Activated naive CD4-positive, alpha-beta T cell treated with anti-CD3 and anti-CD28 coated beads for 36 hours (primary cell): ENCODE measurements at places on chromosomes 6 and 20.

DNA sequence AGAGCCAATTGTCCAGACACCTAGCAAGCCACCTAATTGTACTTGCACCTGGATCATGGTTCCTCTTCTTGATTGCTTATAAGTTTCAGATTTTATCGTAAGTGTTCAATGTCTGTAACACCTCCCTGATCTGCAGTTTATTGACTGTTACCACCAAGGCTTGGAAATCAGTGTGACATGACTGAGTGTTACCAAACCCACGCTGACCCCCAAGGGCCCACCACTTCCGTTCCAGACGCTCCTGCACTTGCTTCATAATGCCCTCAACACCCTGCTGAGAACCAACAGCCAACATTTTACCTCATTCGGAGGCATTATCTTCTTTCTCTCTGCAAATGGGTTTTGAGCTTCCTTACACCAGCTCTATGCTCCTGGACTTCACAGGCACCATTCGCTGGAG lies 6.3 kb downstream of the CCR6 start:
- DNase-seq: no peak

- DNase-seq: no peak
Measured at GRCh38 chr20:31811796-31812728, 7.1 kb upstream of the MYLK2 start.

GRCh38 chr6:134177753-134178160 lies 125.3 kb upstream of the SLC2A12 start:
- DNase-seq: peak; percentile 36

GRCh38 chr6:37256692-37257319 lies 766 bp upstream of the TBC1D22B start:
- DNase-seq: no peak

GRCh38 chr6:52576392-52577021 lies 353 bp downstream of the TRAM2 start:
- DNase-seq: peak; percentile 74

GRCh38 chr6:130368576-130368975 lies 2.8 kb downstream of the TMEM200A start:
- no peak for DNase-seq

DNA sequence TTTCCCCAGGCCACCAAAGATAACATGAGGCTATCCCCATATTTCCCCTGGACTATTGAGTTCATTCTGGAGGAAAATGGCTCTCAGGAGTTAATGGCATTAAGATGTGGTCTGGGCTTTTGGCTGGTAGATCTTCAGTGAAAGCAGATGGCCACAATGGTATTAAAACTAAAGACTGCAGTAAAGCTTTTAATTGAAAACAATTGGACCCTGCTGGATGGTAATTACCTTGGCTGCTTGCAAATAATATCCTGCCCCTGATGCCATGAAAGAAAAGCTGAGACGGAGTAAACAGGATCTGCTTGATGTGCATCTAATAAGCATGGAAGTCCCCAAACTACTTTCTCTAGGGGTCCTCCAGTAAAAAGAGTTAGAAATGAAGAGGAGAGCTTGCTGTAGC lies 255.8 kb downstream of the QKI start:
- DNase-seq: no peak

- DNase-seq: no peak
Measured at GRCh38 chr20:22576273-22576672, 8.1 kb downstream of the FOXA2 start.

- no peak for DNase-seq
Measured at GRCh38 chr6:156859686-156860085, 82.5 kb downstream of the ARID1B start.

GRCh38 chr20:34385464-34385863 lies 22.4 kb downstream of the ITCH start:
- no peak for DNase-seq

DNA sequence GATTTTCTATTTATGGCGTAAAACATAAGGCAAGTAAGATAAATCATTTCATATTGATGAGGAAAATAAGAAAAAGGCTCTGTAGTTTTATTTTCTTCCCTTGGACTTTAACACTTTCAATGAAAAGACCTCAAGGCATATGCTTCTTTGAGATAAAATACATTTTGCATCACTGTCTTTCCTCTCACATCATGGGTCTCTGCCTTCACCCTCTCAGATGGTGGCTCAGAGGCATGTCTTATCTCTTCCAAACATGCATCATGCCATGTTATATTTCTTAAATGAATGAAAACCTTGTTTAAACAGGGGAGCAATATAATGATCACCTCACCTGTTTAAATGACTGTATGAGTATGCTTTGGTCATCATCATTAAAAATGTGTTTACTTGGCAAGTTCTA lies 59.3 kb downstream of the PRL start:
- DNase-seq: no peak

GRCh38 chr20:54474866-54475265 lies 527 bp upstream of the DOK5 start:
- DNase-seq: no peak

- DNase-seq: no peak
Measured at GRCh38 chr6:19827247-19827646, 9.9 kb upstream of the ID4 start.

DNA sequence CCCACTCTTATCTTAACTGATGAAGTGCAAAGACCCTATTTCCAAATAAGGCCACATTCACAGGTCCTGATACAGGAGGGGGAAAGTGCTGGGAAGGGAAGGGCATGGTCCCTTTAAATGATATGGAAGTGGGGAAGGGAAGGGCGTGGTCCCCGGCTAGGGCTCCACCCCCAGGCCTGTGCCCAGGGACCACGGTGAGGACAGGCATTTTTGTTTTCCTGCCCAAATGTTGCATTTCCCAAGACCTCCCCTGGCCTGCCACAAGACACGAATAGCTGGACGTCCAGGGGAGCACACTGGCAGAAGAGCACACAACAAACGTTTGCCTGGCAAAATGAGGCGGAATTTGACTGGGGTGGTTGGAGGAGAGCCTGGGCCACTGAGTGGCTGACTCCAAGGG lies 16.1 kb upstream of the HFE start:
- DNase-seq: no peak

DNA sequence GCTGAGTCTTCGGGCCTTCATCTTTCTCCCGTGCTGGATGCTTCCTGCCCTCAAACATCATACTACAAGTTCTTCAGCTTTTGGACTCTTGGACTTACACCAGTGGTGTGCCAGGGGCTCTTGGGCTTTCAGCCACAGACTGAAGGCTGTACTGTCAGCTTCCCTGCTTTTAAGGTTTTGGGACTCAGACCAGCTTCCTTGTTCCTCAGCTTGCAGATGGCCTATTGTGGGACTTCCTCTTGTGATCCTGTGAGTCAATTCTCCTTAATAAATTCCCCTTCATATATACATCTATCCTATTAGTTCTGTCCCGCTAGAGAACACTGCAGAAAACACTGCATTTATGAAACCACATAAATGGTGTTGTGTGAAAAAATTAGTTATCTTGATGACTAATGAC lies 13.9 kb upstream of the BCLAF1 start:
- no peak for DNase-seq

DNA sequence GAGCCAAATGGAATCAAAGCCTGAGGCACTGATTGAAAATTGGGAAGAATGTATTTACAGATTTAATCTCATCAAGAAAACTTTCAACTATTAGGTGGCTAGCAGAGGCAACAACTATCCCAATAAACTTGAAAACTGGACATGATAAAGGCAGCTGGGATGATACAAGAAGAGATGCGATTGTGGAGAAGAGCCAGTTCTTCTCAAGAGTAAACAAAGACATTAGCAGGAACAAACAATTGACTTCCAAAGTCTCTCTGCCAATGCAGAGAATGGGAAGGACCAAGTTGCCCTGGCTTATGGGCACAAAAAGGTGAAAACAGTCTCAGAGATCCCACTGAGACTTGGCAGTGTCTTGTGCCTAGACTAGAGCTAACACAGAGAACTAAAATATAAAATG lies 132.4 kb downstream of the SOBP start:
- no peak for DNase-seq

DNA sequence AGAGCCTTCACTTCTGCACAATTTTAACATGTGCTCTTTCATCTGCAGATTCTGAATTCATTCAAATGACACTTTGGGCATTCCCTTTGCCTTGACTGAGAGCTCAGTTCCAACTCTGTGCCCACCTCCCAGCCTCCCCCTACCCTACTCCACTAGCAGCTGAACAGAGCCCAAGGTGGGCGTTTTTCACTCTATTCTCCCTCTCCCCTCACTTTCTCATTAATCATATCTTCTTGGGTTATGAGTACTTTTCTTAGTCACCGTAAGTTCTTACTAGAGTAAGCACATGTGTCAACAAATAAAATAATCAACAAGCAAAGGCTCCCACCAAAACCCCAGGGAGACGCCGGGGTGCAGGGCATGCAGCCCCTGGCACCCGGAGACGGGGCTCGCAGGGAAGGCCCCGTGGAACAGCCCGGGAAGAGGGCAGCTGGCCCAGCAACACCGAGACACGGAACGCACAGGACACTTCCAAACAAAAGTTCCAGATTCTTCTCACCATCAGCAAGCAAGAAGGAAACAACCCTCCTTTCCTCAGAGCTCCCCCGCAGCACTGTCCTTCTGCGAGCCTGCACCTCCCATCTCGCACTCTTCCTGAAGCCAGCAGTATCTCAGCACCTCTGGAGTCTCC lies 34.1 kb downstream of the TAF4 start:
- no peak for DNase-seq

DNA sequence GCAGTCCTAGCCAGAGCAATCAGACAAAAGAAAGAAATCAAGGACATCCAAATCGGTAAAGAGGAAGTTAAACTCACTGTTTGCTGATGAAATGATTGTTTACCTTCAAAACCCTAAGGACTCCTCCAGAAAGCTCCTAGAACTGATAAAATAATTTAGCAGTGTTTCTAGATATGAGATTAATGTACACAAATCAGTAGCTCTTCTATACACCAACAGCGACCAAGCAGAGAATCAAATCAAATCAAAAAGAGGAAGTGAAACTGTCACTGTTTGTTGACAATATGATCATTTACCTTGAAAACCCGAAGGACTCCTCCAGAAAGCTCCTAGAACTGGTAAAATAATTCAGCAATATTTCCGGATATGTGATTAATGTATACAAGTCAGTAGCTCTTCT lies 21.7 kb downstream of the SERPINB9 start:
- DNase-seq: no peak

GRCh38 chr6:14265049-14266021 lies 147.8 kb downstream of the CD83 start:
- no peak for DNase-seq

- DNase-seq: peak; percentile 46
Measured at GRCh38 chr20:62702895-62703852, 5.5 kb upstream of the NTSR1 start.

DNA sequence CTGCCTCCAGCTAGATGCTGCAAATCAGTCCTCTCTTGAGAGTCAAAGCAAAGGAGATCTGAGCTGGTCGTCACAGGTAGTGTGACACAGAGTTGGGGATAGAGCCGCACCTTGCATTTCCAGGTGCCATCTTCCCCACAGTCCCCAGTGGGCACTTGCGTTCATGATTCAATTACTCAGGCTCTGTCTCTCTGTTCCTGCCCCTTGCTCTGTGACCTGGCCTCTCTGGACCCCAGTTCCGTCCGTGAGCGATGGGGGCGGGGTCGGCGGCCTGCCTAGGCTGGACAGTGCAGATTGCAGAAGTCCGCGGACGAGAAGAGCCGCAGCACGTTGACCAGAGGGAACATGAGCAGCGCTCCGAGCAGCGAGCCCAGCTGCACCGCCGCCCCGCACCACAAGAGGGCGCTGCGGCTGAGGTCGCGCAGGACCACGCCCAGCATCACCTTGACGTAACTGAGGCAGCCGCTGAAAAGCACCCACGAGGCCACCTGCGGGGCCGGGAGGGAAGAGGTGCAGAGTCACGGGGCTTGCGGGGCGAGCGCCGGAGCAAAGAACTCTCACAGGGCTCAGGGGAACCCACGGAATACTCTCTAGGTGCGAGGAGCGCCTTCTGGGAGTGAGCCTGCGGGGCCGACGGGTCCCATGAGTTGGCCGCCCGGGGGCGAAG lies 7.4 kb downstream of the SLC52A3 start:
- peak; percentile 22 for DNase-seq

GRCh38 chr20:51284871-51285270 lies 257.6 kb downstream of the NFATC2 start:
- DNase-seq: no peak

DNA sequence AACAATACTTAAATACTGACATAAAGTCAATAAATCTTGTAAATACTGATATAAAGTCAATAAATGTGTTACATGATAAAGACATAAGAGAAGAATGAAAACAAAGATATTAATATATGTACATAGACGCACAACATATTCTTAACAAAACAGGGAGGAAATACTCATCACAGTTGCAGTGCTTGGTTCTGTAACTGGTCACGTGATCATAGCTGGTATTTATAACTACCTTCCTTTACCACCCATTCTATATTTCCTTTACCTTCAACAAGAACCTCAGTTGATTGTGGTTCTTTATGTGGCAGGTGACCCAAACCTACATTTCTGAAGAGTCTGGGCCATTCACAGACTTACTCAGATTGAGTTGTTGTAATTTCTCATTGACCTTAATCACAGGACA lies 131.6 kb downstream of the SGK1 start:
- no peak for DNase-seq
